ENCODE measurements at places on chromosomes 3 and 15. TPM values are rescaled to one million over a fixed set of nuclear protein-coding genes. Genes with fewer than 3 reads are reported as not detected.

Gene IMPG2
- 0.16 TPM for total RNA-seq

Gene SLCO2A1
- 1.3 TPM for total RNA-seq

Gene AADACL2
- total RNA-seq: not detected

Gene LRRN1
- total RNA-seq: not detected

Gene TMEM158
- total RNA-seq: 0.44 TPM

Gene CAND2
- 2.8 TPM for total RNA-seq

All from bladder microvascular endothelial cell (primary cell).